ENCODE measurements at places on chromosomes 1 and 21.

GRCh38 chr1:223843934-223844786 lies 1.6 kb downstream of the TP53BP2 start:
- DNase-seq: no peak

GRCh38 chr1:67741736-67742135 lies 56.7 kb downstream of the GADD45A start:
- DNase-seq: no peak

- DNase-seq: no peak
Measured at GRCh38 chr1:198205016-198205684, 48.4 kb downstream of the NEK7 start.

- DNase-seq: no peak
Measured at GRCh38 chr1:14926818-14927575, 226.6 kb upstream of the TMEM51 start.

- no peak for DNase-seq
Measured at GRCh38 chr21:33185852-33186251, 43.9 kb upstream of the IFNAR2 start.

DNA sequence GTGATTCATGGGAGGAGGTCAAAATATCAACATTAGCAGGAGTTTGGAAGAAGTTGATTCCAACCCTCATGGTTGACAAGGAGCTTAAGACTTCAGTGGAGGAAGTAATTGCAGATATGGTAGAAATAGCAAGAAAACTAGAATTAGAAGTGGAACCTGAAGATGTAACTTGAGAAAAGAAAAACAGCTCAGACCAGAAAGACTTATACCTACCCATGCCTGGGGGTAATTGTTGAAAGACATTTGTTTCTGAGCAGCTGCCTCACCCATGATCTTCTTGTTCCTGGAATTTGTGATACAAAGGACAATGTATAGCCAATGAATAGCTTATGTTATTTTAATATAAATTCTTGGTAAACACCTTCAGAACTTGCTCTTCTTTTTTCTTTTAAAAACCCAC lies 128.6 kb downstream of the LRIG2 start:
- no peak for DNase-seq

- DNase-seq: no peak
Measured at GRCh38 chr1:63983391-63984256, 209.8 kb downstream of the ROR1 start.

DNA sequence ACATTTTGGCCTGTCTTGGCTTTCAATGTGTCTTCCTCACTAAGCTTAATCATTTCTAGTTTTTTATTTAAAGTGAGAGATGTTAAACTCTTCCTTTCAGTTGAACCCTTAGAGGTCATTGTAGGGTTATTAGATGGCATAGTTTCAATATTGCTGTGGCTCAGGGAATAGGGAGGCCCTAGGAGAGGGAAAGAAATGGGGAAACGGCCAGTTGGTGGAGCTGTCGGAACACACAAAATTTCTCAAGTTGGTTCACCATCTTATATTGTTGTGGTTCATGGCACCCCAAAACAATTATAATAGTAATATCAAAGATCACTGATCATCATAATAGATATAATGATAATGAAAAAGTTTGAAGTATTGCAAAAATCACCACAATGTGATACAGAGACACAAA lies 31.4 kb upstream of the KAZN start:
- no peak for DNase-seq

- no peak for DNase-seq
Measured at GRCh38 chr1:86542631-86543030, 4.2 kb upstream of the CLCA4 start.

GRCh38 chr1:206082831-206083695 lies 30.1 kb downstream of the RHEX start:
- no peak for DNase-seq

DNA sequence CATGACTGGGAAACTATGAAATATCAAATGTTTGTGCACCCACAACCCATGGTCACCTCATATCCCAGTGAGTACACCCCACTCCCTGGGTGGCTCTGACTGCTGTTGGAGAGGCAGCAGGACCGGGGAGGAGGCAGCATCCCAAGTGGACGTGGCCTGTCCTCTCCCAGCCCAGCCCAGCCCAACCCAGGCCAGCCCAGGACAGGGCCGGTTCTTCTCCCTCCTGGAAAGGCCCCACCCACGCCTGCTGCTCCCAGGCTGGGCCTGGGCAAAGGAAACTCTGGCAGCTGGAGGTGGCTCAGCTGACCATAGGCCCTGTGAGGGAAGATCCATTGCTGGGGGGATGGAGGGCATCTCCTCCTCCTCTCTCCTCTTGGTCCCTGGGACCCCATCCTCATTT lies 19.1 kb downstream of the MATN1 start:
- no peak for DNase-seq

- no peak for DNase-seq
Measured at GRCh38 chr1:210117681-210118170, 114.9 kb upstream of the SERTAD4 start.

DNA sequence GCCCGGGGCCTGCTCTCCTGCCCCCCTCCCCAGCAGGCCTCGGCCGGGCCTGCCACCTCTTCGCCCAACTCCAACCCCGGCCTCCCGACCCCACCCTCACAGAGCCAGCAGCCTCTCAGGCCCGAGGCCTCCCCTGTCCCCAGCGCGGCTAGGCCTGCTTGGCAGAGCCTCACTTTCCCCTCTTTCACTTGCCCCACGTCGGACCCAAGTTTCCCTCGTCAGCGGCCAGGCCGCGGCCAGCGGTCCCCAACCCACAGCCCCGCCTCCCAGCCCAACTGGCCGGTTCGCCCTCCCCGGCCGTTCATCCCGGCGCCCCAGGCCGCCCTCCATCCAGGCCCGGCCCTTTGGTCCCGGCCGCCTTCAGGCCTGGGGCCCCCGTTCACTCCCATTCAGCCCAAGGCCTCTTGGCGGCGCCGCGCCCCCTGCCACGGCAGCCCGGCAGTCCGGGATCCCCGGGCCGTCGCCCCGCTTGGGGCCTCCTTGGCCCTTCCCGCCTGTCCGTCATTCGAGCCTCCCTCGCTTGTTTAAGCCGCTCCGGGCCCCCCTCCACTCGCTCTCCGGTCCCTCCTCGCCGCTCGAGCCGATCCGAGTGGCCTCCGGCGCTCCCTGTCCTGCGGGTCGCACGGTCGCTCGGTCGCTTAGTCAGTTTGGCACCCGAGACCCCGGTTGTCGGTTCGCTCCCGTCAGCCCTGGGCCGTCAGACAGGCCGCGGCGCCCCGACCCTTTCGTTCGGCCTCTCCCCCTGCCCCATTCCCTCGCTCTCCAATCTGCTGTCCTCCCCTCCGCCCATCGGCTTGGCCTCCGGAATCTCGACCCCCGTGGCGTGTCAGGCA lies 1.4 kb downstream of the LRRC41 start:
- DNase-seq: no peak

GRCh38 chr1:193183019-193183627 lies 3.3 kb downstream of the B3GALT2 start:
- no peak for DNase-seq

- DNase-seq: no peak
Measured at GRCh38 chr1:39859859-39860812, 23.2 kb downstream of the TRIT1 start.

DNA sequence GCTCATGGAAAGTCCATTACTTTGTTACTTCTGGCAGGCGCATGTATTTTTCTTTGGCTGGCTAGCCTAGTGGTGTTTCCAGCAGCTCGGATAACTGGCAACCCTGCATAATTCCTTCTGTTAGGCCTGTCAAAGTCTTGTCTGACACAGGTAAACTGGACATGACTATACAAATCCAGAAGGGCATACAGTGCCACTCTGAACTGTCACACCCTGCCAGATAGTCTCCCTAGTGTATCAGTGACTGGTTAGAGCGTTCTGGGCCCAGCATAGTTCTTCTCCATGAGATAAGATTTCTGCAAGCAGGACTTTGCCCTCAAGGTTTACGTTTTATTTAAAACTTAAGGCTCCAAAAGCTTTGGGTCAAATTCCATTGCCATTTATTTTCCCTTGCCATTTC lies 177.7 kb upstream of the GORAB start:
- no peak for DNase-seq

DNA sequence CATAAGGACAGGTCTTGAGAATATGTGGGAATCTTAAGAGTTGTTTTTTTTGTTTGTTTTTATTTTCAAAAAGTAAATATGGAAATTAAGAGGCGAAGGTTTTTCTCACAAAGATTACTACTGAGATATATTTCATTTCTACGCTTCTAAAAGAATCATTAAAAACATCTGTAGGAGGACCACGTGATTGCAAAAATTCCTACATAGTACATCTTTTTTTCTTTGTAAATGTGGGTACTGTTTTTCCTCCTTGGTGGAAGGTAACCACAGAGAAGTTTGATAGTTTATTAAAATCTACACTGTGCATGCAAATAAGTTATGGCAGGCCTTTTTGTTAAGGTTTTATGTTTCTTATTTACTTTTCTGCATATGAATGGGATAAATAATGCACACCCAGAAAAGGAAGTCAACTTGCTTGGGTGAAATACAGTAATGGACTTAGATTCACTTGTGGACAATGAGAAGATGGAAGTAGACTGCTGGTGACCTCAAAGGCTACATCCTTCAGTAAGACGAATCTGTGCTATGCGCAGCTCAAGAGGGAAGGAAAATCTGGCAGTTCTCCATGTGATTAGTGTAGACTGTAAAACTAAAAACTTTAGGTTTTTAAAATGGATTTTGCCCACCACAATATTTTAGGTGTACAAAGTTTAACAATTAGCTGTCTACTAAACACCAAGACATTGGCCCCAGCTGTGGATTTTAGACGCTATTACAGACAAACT lies 2.0 kb downstream of the AK5 start:
- no peak for DNase-seq

- peak; percentile 44 for DNase-seq
Measured at GRCh38 chr1:181152892-181153633, 64.6 kb downstream of the IER5 start.
